ENCODE measurements at places on chromosomes 11 and 22.

- no peak for DNase-seq
These were observed 1.1 kb upstream of the NECTIN1 start for GRCh38 chr11:119729951-119730613.

DNA sequence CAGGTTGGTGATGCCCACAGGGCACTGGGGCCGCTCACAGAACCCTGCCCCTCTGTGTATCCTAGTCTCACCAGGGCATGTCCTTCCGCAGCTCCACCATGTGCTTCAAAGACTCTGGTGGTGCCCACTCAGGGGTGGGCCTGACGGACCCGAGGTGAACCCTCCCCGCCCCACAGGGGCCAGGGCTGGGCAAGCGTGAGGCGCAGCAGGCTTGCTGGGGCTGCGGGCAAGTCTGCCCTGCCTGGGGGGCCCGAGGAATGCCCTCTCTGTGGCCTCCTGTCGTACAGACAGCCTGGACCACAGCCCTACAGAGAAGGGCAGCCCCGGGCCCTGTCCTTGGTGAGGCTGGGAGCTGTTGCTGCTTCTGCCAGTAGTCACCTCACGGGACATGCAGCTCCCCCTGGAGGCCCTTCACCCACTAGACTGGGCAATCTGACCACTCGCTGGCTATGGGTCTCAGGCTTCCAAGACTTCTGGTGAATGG, 40.2 kb downstream of the TBX1 start:
- no peak for DNase-seq

GRCh38 chr22:27252282-27253049, 549.1 kb downstream of the MN1 start:
- DNase-seq: no peak

DNA sequence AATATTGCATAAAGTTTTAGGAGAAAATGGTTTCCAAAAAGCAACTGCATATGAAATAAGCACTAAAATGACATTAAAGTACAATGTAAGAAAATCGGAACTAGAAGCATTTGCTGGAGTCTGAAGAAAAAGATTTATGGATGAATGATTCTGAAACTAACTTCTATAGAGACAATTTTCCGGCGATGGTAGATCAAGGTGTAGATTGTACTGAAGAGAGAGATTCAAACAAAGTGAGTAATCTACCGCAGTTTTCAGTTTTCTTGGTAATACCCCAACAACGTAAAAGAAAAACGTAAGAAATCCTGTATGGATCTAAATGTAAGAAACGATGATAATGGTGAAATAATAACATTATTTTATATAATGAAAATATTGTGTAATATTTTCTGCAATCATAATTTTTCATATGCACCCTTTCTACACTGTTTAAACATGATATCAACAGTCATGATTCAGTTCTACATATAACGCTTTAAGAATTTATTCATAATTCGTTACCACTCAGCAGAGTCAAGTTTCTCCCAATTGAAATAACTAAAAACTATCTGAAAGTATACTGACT, 1.8 kb upstream of the CDPF1 start:
- DNase-seq: no peak

GRCh38 chr11:129402206-129403171, 26.8 kb downstream of the BARX2 start:
- no peak for DNase-seq

GRCh38 chr11:116073854-116074837, 569.9 kb upstream of the CADM1 start:
- DNase-seq: no peak

DNA sequence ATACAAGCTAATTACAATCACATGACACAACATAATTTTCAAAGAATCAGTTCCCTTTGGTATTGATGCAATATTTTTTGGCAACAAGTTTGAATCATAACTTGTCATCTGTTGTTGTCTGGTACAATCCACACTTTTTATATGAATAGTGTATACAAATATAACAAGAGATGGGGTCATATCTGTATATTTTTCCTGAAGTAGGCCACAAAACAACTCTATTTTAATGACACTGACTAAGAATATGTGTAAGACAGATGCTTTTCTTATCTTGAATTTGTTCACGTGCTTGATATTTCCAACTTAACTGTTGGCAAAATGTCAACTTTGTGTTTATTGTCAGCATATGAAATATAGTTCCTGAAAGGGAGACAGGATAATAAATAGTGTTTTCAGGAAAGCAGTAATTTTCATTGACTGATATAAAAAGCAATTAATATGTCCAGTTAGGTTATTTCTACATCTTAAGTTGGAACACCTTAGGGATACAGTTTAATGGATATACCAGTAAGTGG, 27.9 kb downstream of the NOX4 start:
- peak; percentile 35 for DNase-seq

- DNase-seq: peak; percentile 74
These were observed 12.7 kb downstream of the C11orf91 start for GRCh38 chr11:33687733-33688479.

GRCh38 chr22:26985931-26986782, 328.8 kb downstream of the MIAT start:
- DNase-seq: no peak

- no peak for DNase-seq
These were observed 4.4 kb upstream of the IGLL5 start for GRCh38 chr22:22883090-22883727.

- DNase-seq: no peak
These were observed 56.5 kb upstream of the SHISAL1 start for GRCh38 chr22:44369293-44369661.

DNA sequence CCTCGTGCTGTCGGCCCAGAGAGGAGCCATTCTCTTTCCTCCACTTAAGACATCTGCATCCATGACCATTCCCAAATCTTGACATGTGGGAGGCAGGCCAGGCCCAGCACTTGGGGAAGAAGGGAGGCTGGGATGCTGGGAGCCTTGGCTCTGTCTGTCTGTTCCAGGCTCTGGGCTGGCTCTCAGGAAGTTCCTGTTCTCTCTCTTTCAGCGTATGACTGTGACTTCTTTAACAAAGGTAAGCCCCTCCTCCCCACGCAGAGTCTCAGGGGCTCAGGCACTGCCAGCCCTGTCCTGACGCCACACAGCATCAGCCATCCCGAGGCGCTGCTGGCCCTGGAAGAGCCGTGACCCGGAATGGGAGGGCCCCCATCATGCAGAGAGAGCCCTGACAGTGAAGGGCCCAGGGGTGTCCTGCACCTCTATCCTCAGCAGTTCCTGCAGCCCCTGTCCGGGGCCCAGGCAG, 52.4 kb downstream of the OTOG start:
- DNase-seq: no peak

GRCh38 chr11:45092901-45093760, 53.3 kb upstream of the PRDM11 start:
- no peak for DNase-seq

GRCh38 chr22:26435327-26436093, 6.5 kb downstream of the ASPHD2 start:
- no peak for DNase-seq

DNA sequence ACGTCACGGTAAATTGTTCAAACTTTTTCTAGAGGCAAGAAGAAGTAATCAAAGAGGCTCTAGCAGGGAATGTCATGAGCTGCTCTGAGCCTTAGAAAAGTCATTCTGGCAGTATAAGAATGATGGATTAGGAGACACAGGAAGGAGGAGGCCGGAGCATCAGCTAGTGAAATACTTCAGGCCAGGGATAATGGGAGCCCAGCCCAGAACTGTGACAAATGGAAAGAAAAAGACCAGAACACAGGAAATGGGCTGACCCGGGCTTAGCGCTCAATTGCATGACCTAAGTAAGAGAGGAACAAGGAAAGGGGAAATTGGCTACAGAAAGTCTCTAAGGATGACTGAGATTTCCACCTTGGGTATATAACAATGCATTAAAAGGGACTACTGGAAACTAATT, 108.6 kb downstream of the LARGE1 start:
- no peak for DNase-seq

- no peak for DNase-seq
These were observed 9.5 kb downstream of the IRF7 start for GRCh38 chr11:606245-606644.

GRCh38 chr22:22245935-22246525, 1.4 kb downstream of the VPREB1 start:
- DNase-seq: no peak

DNA sequence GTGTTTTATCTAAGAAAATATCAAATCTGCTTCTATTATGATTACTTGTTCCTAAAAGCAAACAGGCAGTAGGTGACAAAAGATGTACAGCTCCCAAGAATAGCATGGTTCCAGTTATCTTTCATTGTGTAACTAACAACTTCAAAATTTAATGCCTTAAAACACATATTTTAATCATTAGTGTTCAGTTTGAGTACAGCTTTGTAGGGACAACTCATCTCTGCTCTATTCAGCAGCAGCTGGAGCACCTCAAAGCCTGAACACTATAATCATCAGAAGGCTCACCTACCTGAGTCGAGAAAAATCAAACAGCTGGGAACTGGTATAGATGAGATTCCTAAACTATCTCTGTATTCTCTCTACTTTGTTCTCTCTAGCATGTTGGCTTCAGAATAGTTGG, 24.3 kb upstream of the OR5B12 start:
- DNase-seq: no peak

- no peak for DNase-seq
These were observed 2.2 kb downstream of the AP2A2 start for GRCh38 chr11:927871-928270.

GRCh38 chr11:15720460-15720859, 605.7 kb downstream of the INSC start:
- no peak for DNase-seq

DNA sequence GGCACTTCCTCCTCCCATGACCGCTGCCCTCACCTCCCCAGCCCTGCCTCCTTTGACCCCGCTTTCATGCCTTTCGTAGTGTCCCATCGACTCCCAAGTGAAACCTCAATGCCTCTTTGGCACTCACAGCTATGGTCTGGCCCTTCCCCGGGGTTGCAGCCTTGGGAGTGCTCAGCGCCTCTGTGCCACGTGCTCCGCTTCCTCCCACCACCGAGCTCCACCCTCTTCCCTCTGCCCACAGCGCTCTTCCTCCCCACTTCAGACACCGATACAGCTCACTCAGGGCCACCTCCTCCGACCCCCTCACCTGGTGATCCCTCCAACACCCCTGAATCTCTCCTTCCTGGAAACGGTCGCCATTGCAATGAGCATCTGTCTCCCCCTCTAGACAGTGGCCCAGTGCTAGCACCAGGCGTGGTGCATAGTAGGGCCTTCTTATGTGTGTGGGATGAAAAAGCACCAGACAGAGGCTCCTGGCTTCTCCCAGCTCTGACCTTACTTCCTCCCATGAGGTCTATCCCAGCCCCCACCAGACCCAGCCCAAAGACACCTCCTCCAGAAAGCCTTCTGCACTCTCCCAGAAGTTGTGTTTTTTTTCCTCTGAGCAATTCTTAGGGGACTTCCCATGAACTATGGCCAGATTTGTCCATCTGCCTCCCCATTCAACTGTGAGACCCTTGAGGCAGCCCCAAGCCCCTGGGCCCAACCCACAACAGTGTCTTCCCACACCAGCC, 16.4 kb upstream of the SCGB1A1 start:
- no peak for DNase-seq

Data from NCI-H1105 treated with DMSO at 0.1 percent for 48 hours (cell line).